ENCODE measurements at places on chromosomes 11 and 22.

DNA sequence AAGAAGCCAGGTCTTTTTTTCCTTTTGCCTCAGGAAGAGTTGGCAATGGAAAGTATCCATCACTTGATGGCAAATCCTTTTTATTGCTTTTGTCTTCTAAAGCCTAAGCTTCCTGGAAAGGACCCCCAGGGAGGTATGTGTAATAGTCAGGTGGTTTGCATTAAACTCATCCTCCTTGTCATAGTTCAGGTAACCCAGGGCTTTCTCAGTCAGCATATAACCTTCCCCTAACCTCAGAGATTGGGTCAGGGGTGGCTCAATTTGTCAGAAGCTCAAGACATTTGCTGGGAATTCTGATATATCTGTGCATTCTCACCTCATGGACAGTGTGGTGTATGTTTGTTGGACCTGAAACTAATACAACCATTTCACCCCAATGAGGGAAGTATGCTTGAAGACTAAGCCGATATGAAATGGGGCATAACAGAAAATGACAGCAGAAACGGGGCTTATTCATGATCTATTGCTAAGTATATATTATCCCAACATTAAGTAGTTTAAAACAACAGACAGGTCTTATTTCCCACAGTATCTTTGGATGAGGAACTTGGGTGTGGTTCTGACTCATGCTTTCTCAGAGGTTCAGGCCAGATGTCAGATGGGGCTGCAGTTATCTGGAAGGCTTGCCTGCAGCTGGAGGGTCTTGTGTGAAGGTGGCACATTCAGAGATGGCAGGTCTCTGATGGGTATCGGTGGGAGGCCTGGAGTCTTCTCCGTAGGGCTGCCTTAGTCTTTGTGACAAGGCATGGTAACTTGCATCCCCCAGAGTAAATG is 135.8 kb upstream of the SPON1 start:
- DNase-seq: no peak

GRCh38 chr11:93545566-93545965 is 2.4 kb upstream of the SMCO4 start:
- DNase-seq: no peak

- peak; percentile 52 for DNase-seq
These were observed 263.3 kb downstream of the ETS1 start for GRCh38 chr11:128324051-128324481.

DNA sequence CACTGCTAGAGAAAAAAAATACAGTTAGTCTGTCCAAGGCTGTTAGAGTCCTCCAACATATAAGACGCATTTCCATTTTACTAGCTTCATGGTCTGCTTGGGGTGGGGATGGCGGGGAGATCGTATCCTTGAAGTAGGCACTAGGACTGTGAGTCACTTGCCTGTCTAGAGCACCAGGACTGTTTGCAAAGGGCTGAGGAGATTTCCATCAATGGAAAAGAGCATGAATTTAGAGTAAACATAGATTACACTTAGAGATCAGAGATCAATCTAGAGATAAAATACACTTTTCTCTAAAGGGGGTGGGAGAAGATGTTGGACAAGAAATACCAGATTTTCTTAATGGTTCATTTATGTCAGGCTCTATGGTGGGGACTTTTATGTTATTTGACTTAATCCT is 1.7 kb upstream of the MS4A7 start:
- DNase-seq: no peak

GRCh38 chr11:68306636-68307035 is 5.8 kb upstream of the LRP5 start:
- DNase-seq: no peak

GRCh38 chr11:16891165-16891564 is 123.0 kb downstream of the PLEKHA7 start:
- DNase-seq: no peak

- no peak for DNase-seq
These were observed 56.0 kb upstream of the SHISAL1 start for GRCh38 chr22:44368611-44369292.

DNA sequence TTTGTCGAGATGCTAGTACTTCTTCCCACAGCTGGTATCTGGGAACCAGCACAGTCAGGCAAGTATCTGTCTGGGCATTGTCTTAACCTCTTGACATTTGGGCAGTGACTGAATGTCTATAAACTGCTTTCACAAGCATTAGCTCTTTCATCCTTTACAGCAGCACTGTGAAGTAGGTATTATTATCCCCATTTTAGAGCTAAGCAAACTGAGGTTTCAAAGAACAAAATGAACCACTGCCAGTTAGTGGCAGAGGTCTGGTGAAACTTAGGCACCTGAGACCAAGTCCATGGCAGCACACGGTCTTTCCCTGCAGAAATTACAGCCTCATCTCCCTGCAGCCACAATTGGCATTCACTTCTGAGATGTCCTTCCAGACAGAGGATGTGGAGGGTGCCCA is 111.0 kb upstream of the TBCEL start:
- DNase-seq: no peak

- no peak for DNase-seq
These were observed 240.8 kb downstream of the BRD1 start for GRCh38 chr22:49586873-49587272.
